Hair follicle dermal papilla cell (primary cell): ENCODE measurements at places on chromosomes 4 and X. TPM values are rescaled to one million over a fixed set of nuclear protein-coding genes. Genes with fewer than 3 reads are reported as not detected.

Gene ANKRD50
- total RNA-seq, result 41.2 and 49.2 TPM in 2 replicates

Gene ZXDA
- total RNA-seq, result 10.7 and 11.7 TPM in 2 replicates

Gene NSDHL
- 18.2 and 24.5 TPM in 2 replicates for total RNA-seq

Gene CT47B1
- total RNA-seq, result not detected in 2 replicates

Gene FAM184B
- total RNA-seq, result under 0.01 TPM in 2 replicates

Gene UGT2B11
- not detected in 2 replicates for total RNA-seq

Gene SPANXN3
- total RNA-seq, result not detected in 2 replicates

Gene KLHL5
- 62.2 and 79.3 TPM in 2 replicates for total RNA-seq

Gene MAGED4B
- total RNA-seq, result 72.4 and 78.0 TPM in 2 replicates

Gene SCD5
- total RNA-seq, result 48.7 and 68.0 TPM in 2 replicates

Gene CNGA2
- total RNA-seq, result not detected in 2 replicates

Gene ARMCX1
- total RNA-seq, result 56.1 and 59.1 TPM in 2 replicates

Gene H2BW2
- total RNA-seq, result not detected in 2 replicates

Gene TXK
- 0.32 and 1.6 TPM in 2 replicates for total RNA-seq

Gene DMRTC1
- not detected in 2 replicates for total RNA-seq

Gene LRIT3
- under 0.01 TPM in 1 of 2 replicates, not detected in the other for total RNA-seq

Gene EPHA5
- 2.7 and 3.7 TPM in 2 replicates for total RNA-seq

Gene SYNPO2
- total RNA-seq, result 29.0 and 68.6 TPM in 2 replicates

Gene NDST4
- total RNA-seq, result under 0.01 and 0.12 TPM in 2 replicates

Gene PDHA1
- 34.4 and 37.4 TPM in 2 replicates for total RNA-seq

Gene WNK3
- 2.9 and 4.9 TPM in 2 replicates for total RNA-seq

Gene PIR
- total RNA-seq, result 6.5 and 8.4 TPM in 2 replicates

Gene SAGE1
- not detected in 2 replicates for total RNA-seq

Gene GAGE12C
- total RNA-seq, result not detected in 2 replicates

Gene ADAM29
- total RNA-seq, result not detected in 2 replicates

Gene NUDT10
- 2.8 and 3.3 TPM in 2 replicates for total RNA-seq

Gene PHOX2B
- total RNA-seq, result not detected in 2 replicates

Gene TBX22
- not detected in 2 replicates for total RNA-seq

Gene NLRP2B
- total RNA-seq, result not detected in 2 replicates

Gene ADGRG2
- total RNA-seq, result 0.16 and 0.36 TPM in 2 replicates

Gene TEX13D
- total RNA-seq, result not detected in 2 replicates

Gene SPOCK3
- not detected in 2 replicates for total RNA-seq

Gene USP17L26
- not detected in 2 replicates for total RNA-seq

Gene HSFX2
- not detected in 2 replicates for total RNA-seq

Gene ARAP2
- total RNA-seq, result 6.7 and 7.0 TPM in 2 replicates

Gene ZNF732
- 1.1 and 1.7 TPM in 2 replicates for total RNA-seq

Gene POLN
- total RNA-seq, result 3.2 and 3.5 TPM in 2 replicates

Gene ACOT9
- total RNA-seq, result 52.6 and 54.5 TPM in 2 replicates

Gene SERTM2
- not detected in 2 replicates for total RNA-seq

Gene CXCL1
- 78.3 and 166 TPM in 2 replicates for total RNA-seq

Gene TLR10
- total RNA-seq, result not detected in 2 replicates

Gene MAGED4
- 38.1 and 57.8 TPM in 2 replicates for total RNA-seq

Gene EGFL6
- total RNA-seq, result 0.24 and 1.1 TPM in 2 replicates

Gene GRIA2
- total RNA-seq, result not detected in 2 replicates
